ENCODE measurements at places on chromosomes 1 and 21. TPM values are rescaled to one million over a fixed set of nuclear protein-coding genes. Genes with fewer than 3 reads are reported as not detected.

GRCh38 chr1:230423951-230424350, 2.2 kb downstream of the PGBD5 start:
- H3K4me3 ChIP-seq, result no peak overlapping the region
- DNase-seq, result no peak
- H3K36me3 ChIP-seq, result no peaks in the 10 kb centered on the region
- peaks cover 34% of the 10 kb centered on the region for H3K27me3 ChIP-seq
- H3K27ac ChIP-seq, result no peak overlapping the region
- H3K4me1 ChIP-seq, result peaks cover 6% of the 10 kb centered on the region

DNA sequence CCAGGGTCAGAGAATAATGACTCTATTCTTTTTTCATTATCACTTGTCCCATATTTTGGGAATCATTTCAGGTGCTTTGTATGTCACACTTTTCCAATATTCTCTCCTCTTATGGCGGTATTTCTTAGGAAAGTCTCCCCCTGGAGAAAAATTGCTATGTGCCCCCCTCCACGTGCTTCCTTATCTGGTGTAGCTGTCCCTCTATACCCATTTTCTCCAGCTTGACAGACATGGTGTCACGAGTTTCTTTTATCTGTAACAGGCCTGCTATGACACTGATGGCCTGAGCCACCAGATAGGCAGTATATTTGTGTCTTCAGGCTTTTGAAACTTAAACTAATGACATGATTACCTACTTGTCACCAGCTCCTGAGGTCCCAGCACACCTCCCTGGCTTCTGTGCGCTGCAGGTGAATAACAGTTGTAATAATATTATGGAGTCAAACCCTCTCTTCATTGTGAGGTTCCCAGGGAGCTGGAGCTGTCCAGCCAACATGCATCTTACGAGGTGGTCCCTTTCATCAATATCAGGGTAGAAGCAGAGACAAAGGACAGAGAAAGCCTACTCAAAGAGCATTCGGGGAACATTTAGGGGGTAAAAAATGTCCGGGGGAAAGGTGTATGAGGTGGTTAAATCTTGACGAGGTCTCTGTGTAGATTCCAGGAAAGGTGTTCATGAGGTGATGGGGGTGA, 71.2 kb upstream of the DUSP10 start:
- H3K4me3 ChIP-seq, result no peak overlapping the region
- peaks cover 11% of the 10 kb centered on the region for H3K4me1 ChIP-seq
- no peaks in the 10 kb centered on the region for H3K27me3 ChIP-seq
- no peak for DNase-seq
- H3K36me3 ChIP-seq, result no peaks in the 10 kb centered on the region

DNA sequence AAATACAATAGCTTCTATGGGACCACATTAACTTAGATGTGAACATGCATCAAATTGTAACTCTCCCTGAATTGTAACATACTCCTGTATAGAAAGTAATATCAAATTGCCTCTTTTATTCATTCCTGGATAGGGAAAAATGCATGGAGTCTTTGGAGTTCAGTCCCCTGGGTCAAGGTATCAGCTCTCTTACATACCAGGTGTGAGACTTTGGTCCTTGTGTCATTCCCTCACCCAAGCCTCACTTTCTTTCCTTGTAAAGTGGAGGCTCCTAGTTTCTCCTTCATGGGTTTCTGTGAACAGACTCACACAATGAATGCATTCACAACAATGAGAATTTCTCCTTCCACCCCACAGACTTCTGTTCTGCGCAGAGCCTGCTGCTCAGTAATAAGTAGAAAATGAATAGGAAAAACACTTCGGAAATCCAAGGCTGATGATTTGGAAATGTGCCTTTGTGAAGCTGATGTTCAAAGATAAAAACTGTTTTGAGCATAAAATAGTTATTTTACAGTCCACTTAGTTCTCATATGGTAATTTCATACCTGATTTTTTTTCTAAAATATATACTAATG, 185.3 kb downstream of the AK5 start:
- no peak overlapping the region for H3K27ac ChIP-seq
- H3K4me1 ChIP-seq, result no peaks in the 10 kb centered on the region
- H3K4me3 ChIP-seq, result no peak overlapping the region
- DNase-seq, result no peak
- no peaks in the 10 kb centered on the region for H3K36me3 ChIP-seq
- no peaks in the 10 kb centered on the region for H3K27me3 ChIP-seq

Gene PBX1
- total RNA-seq, result 1.7 TPM

Gene THEM5
- total RNA-seq, result not detected

Gene NID1
- total RNA-seq, result 0.10 TPM

Data from CD4-positive, CD25-positive, alpha-beta regulatory T cell (primary cell).